GM23338 (cell line): ENCODE measurements at places on chromosomes 12 and 14. TPM values are rescaled to one million over a fixed set of nuclear protein-coding genes. Genes with fewer than 3 reads are reported as not detected.
A peak's percentile ranks its signal among the peaks of the same experiment; 100 is the strongest.

DNA sequence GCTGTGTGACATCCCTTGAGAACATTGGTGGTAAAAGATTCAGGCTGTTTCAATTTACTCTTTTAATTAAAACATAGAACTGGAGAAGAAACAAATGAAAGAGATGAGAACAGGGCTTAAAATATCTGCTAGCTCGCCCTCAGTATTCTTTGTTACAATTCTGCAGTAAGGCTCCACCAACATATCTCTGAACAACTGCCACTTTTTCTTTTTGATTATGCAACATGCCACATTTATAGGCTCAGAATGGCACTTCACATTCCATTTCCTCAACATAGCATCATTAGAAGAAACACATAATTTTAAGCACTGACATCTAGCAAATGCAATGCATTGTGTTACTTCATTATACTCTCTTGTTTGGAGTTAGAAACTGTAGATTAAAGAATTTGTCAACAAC, 1315.2 kb downstream of the LRFN5 start:
- DNase-seq: no peak
- H3K27ac ChIP-seq: no peak overlapping the region
- no peaks in the 10 kb centered on the region for H3K27me3 ChIP-seq
- no peaks in the 10 kb centered on the region for H3K4me1 ChIP-seq

- H3K4me1 ChIP-seq: no peaks in the 10 kb centered on the region
- no peak overlapping the region for H3K27ac ChIP-seq
- H3K36me3 ChIP-seq: no peaks in the 10 kb centered on the region
- H3K4me3 ChIP-seq: no peak overlapping the region
- DNase-seq: no peak
- no peaks in the 10 kb centered on the region for H3K27me3 ChIP-seq
Measured at GRCh38 chr14:29636870-29637269, 290.8 kb downstream of the PRKD1 start.

GRCh38 chr12:124927201-124928094, 13.0 kb upstream of the UBC start:
- H3K4me3 ChIP-seq: peak overlapping the region; percentile 74
- H3K27ac ChIP-seq: peak overlapping the region; percentile 63; the same call in 1 of the 2 replicates

- peak; percentile 63 for DNase-seq
- no peaks in the 10 kb centered on the region for H3K36me3 ChIP-seq
- no peaks in the 10 kb centered on the region for H3K4me1 ChIP-seq
- H3K27me3 ChIP-seq: no peaks in the 10 kb centered on the region
- H3K27ac ChIP-seq: no peak overlapping the region
- no peak overlapping the region for H3K4me3 ChIP-seq
Measured at GRCh38 chr12:74689071-74689655, 151.5 kb downstream of the ATXN7L3B start.

The RAD51AP1 gene
- 75.2 and 84.5 TPM in 2 replicates for total RNA-seq

DNA sequence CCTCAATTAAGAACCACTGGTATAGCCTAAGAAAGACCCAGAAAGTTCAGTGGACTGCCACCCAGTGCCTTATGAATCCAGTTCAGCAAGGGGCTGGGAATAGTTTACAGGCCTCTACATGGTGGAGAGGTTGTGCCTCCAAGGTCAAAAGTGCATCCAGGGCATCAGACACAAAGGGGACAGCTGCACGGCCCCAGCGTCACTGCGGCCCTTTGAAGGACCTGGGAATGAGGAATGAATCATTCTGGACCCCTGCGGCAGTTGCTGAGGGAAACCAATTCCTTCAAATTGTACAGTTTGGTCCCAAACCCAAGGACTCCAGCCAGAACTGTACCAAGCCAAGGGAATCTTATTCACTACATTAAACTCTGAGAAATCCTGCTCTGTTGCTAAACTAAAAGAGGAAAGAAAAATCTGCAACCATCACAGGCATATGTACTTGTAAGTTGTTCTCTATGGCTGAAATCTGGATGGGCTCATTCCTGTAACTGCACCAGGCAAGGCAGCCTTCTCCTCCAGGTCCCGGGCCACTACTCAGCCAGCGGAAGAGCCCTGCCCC, 10.9 kb upstream of the NGB start:
- no peak overlapping the region for H3K27ac ChIP-seq
- no peak overlapping the region for H3K4me3 ChIP-seq
- DNase-seq: no peak
- peaks cover 17% of the 10 kb centered on the region for H3K36me3 ChIP-seq
- no peaks in the 10 kb centered on the region for H3K4me1 ChIP-seq
